ENCODE measurements at places on chromosomes 3 and 15.

- DNase-seq: peak; percentile 99
These were observed at the start of the genes EMC7 and PGBD4 for GRCh38 chr15:34101366-34102174. Gene EMC7 (minus strand): TSS chr15:34101862. CDS start chr15:34101839, 23 bp downstream. Gene PGBD4 (plus strand): TSS chr15:34102083. CDS start chr15:34102532, 449 bp downstream.

GRCh38 chr15:45648521-45649200 is 13.8 kb downstream of the SQOR start:
- DNase-seq: no peak

GRCh38 chr15:50150349-50150748 is 31.3 kb upstream of the ATP8B4 start:
- no peak for DNase-seq

GRCh38 chr15:43966646-43967045 is 139.8 kb downstream of the WDR76 start:
- no peak for DNase-seq

- no peak for DNase-seq
These were observed 310.1 kb downstream of the FOXP1 start for GRCh38 chr3:71273453-71273852.

GRCh38 chr3:11381141-11381540 is 108.9 kb downstream of the ATG7 start:
- DNase-seq: no peak

- no peak for DNase-seq
These were observed 79.1 kb downstream of the ADAMTS9 start for GRCh38 chr3:64608741-64609140.

Data from Right ventricle myocardium inferior (tissue), 1 donor.